ENCODE measurements at places on chromosomes 13 and 19.

DNA sequence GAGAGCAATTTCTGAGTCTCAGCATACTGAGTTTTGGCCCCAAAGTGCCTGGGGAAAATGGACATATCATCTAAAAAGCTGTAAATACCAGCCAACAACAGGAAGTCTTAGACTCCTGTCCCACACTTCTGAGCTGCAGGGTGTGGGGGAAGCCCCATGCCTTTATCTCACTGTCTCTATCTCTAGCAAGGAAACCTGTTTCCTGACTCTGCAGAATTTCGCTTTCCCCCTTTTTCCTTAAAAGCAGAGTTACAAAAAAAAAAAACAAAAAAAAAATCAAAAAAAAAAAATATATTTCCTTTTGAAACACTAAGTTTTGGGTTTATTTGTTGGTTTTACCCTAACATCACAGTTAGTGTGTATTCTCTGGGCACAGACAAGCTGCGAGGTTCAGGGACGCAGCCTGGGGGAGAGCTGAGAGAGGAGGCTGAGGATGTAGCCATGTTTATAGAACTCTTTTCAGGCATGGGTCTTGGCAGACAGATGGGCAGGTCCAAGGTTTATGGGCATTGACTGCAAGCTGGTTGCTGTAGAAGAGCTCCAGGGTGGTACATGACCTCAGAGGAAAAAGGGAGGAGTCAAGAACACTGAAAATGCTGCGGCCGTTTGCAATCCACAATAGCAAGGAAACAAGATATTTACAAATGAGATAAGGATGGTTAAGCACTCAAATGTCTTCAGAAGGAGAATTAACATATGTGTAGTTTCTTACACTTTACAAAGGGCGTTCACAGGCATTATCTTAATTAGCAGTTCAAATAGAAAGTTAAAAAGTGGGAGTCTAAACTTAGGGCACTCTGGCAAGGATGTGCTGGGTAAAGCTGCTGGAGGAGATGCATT is 4.9 kb downstream of the MBNL2 start:
- no peak for DNase-seq

DNA sequence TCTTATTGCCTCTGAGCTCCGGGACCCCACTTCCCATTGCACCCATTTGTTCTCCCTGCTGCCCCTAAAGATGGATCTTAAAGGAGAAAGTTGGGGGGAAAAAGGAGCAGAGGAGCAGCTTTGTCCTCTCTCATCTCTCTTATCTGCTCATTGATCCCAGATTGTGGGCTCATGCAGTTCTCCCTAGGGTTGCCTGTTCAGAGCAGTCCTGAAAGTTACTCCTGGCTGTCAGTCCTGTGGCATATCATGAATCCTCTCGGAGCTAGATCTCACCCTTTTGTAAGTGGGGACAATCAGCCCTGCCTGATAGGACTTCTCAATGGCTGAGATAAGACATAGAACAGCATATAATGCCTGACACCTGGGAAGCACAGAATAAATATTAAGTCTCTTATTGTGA is 440.3 kb downstream of the IRS2 start:
- DNase-seq = no peak

DNA sequence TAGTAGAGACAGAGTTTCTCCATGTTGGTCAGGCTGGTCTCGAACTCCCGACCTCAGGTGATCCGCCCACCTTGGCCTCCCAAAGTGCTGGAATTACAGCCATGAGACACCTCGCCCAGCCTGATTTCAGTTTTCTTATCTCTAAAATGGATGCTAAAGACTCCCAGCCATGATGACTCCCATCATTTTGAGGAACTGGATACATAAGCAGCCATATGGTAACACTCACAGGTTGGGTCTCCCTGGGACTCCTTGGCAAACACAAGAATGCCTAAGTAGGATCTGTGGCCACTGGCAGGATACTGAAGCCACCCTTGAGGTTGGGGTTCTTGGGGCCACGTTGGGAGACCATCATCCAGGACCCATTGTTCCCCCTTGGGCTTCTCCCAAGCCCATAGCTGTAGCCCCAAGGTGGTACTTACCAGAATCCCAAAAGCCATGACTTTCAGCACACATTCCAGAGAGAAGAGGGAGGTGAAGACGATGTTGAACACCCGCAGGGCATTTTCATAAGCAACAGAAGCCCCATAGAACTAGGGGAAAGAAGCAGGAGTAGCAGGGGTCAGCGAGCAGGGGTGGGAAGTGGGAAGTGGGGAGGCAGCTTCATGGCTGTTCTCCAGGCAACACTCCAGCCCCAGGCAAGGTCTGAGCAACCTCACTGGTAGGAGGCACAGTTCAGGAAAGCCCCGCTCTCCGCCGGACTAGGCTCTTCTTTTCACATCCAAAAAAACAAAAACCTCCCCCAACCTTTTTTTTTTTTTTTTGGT is 102.5 kb downstream of the IER2 start:
- no peak for DNase-seq

- no peak for DNase-seq
These were observed 3.0 kb downstream of the OBI1 start for GRCh38 chr13:78655906-78656305.

GRCh38 chr19:8123683-8124082 is 25.7 kb downstream of the FBN3 start:
- no peak for DNase-seq

DNA sequence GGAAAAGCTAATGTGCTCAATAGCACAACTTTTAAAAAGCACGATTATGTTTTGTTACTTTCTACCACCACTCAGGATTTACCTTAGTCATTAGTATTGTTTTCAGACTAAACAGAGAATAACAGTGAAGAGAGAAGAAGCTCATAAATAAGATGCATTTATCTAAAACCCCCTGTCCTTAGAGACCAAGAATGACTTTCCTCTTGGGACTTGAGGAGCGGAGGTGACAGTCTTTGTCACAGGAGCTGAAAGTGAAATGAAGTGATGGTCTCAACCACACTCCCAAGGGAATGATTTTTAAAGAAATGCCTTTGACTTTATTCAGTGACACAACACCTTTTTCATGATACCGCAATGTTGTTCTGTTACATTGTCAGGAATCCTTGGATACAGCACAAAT is 190.6 kb upstream of the NBEA start:
- DNase-seq = no peak

DNA sequence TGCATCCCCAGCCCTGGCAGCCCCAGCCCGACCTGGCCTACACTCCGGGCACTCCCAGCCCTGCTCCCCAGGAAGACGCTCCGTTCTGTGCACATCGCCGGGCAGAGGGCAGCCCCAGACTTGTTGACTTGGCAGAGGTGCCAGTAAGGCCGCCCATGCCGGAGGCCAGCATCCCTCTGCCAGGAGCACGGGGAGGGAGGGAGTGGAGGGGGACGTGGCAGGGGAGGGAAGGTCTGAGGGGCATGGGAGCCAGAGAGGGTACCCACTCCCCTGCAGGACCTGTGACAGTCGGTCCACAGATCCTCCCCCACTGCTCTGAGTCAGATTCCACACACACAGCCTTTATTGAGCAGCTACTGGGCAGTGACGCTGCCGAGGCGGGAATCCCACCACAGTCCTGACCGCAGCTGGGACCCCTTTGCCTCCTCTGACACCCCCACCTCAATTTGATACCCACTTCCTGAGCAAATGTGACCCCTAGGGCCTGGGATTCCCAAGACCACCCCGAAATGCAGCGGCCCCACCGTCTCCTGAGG is 1.9 kb upstream of the NKPD1 start:
- DNase-seq = no peak

GRCh38 chr13:81990652-81991051 is 1649.7 kb upstream of the SPRY2 start:
- DNase-seq = no peak

DNA sequence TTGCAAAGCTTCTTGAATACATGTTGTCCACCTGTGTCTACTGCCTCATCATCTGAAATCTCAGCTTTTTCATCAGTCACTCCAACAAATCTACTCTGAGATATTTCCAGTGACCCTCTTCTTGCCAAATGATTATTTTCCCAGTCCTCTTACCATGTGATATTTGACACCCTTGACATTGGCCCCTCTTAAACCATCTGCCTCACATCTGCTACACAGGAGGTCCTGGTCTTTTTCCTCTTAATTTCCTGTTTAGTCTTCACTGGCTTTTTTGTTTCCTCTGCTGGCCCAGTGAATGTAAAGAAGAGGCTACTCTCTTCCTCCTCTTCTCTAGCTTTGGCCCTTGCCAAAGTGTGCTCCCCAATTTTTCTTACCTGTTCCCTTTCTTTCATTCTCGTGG is 218.7 kb downstream of the DNAJC15 start:
- DNase-seq = no peak
